ENCODE measurements at places on chromosomes 12 and 14.

DNA sequence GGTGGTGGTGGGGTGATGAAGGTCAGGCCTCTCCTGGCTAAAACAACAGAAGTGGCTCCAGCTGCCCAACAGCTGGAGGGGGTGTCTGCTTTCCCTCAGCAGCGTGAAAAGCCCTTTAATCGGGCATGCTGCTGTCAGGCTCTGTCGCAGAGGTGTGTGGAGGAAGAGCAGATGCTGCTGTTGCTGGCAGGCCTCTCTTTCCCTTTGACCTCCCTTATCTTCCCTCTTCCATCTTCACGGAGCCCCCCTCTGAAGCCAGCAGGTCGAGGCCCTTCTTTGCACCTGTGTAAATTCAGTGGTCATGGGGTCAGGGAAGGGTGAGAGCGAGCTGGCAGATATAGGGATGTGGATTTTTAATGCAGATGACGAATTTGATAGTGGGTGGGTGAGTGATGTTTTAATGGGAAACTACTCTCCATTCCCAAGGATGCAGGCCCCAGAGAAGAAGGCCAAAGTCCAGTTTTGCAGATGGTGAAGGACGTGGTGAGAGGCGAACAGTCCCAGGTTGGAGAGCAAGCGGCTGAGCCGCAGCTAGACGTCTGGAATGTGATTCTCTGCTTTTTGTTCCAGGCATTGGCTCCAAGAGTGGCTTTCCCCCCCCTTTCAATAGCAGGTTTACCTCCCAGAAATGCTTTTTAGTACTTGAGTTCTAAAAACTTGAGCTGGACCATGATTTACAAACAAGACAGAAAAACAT is 64.0 kb downstream of the SMOC1 start:
- DNase-seq, result no peak

GRCh38 chr12:23055004-23055403 is 430.0 kb downstream of the ETNK1 start:
- DNase-seq, result peak; percentile 54

DNA sequence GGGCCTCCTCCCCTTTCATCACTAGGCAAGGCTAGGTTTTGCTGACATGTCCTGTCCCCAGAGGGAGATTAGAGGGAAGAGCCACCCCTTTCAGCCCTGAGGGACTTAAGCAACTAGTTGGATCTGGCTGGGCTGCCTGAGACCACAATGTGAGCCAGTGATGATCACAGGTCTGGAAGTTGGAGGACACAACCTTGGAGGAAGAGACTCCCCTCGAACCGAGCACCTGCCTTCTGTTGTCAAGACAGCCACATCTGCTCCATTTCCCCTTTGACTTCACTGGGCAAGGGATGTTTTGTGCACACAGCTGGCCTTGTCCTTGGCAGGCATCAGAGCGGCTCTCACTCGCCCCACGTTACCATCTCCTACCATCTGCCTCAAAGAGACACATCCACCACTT is 31.4 kb downstream of the MVK start:
- DNase-seq, result no peak

DNA sequence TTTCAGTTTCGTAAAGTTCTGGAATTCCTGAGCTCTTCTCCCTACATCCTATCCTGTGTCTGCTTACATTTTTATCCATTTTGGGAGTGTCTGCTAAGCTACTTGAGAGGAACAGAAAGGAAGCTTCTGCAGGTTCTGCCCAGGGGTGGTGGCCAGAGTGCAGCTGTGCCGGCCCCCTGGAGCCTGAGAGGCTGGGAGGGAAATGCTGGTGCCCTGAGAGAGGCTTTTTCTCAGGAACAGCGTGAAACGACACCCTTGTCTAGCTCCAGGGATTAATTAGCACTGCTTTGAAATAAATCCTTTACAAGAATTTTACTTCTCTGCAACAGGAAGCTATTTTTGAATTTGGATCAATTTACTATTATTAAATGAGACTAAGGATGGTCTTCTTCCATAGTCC is 165.4 kb downstream of the SLC15A5 start:
- no peak for DNase-seq

GRCh38 chr12:123721245-123721644 is 9.1 kb downstream of the ATP6V0A2 start:
- DNase-seq, result no peak

DNA sequence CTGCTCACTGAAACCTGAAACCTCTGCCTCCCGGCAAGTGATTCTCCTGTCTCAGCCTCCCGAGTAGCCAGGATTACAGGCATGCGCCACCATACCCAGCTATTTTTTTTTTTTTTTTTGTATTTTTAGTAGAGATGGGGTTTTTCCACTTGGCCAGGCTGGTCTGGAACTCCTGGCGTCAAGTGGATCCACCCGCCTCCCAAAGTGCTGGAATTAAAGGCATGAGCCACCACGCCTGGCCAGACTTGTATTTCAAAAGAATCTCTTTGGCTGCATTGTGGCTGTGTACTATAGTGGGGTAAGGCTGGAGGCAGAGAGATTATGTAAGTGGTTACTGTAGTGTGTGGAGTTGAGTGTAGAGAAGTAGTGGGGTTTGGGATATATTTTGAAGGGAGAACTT is 35.1 kb downstream of the TRHDE start:
- no peak for DNase-seq

- DNase-seq, result no peak
Measured at GRCh38 chr12:130139567-130140421, 22.5 kb upstream of the FZD10 start.

DNA sequence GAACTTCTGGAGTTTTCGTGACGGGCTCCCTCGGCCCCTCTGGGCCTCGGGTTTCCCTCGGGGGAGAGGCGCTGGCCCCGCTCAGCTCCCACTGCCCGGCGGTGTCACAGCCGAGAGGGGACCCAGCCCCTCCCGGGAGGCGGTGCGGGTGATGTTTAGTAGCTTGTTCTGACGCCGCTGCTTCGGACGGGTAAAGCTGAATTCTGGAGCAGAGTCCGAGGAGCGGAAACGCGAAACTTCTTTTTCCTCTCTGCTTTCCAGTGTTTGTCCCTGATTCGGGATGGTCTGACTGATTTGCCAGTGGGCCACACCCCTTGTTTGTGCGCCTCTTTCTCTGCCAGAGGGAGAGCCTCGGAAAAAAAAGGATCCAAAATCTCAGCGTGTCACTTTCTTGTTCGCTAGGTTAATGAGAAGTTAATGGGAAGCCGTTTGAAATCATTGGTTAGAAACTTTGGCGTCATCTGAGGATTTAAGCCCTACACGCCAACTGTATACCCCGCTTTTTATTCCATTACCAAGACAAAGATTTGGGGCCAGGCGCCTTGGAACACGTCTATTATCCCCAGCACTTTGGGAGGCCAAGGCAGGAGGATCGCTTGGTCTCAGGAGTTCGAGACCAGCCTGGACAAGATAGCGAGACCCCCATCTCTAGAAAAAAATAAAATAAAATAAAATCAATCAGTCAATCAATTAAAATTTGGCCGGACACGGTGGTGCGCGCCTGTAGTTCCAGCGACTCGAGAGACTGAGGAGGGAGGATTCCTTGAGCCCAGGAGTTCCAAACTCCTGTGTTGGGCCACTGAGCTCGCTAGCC is 756 bp downstream of the TULP3 start:
- peak; percentile 56 for DNase-seq

DNA sequence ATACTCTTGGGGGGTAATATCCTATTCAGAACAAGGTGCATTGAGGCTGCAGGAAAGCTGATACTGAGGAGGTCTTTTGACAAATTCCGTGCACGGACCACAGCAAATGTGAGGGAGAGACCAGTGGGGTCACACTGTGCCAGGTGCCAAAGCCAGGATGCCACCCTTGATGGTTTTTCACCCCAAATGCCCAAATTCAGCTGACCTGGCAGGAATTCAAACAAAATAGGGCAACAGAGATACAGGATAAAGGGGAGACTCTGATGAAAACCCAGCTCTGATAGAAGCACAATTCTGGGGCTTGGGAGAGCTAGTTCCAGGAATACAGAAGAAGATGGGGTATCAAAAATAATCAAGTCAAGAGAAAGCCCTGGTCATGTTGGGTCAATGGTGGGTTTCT is 55.3 kb downstream of the SLC8A3 start:
- no peak for DNase-seq

GRCh38 chr12:111942557-111942956 is 70.4 kb downstream of the TMEM116 start:
- peak; percentile 74 for DNase-seq

- peak; percentile 48 for DNase-seq
Measured at GRCh38 chr12:13218641-13219040, 22.1 kb downstream of the EMP1 start.

DNA sequence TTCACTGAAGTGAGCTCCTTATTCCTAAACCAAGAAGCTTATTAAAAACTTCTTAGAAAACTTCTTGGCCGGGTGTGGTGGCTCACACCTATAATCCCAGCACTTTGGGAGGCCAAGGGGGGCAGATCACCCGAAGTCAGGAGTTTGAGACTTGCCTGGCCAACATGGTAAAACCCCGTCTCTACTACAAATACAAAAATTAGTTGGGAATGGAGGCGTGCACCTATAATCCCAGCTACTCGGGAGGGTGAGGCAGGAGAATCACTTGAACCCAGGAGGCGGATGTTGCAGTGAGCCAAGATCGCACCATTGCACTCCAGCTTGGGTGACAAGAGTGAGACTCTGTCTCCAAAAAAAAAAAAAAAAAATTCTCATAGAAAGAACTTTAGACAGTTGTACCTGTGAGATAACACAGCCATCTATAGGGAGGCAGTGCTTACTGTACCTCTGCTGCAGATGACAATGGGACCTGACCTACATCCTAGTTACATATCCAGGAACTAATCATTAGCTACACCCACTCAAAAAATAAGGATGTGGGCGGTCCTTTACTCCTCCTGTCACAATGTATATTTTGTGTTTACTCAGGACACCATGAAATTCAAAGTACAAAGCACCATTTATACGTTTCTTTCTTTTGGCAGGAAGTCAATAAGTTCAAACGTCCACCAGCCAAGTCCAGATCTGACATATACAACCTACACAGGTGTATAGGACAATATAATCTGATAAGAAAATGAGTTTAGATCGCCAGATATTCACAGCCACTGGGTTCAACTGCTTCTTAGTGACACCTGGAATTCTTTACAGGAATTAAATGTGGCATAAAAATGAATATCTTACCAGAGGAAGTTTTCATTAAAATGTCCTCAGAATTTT is 14.9 kb downstream of the STXBP6 start:
- no peak for DNase-seq

GRCh38 chr12:130116791-130117190 is 45.5 kb upstream of the FZD10 start:
- DNase-seq, result no peak

GRCh38 chr12:321606-322326 is 59.1 kb upstream of the SLC6A13 start:
- DNase-seq, result peak; percentile 1

DNA sequence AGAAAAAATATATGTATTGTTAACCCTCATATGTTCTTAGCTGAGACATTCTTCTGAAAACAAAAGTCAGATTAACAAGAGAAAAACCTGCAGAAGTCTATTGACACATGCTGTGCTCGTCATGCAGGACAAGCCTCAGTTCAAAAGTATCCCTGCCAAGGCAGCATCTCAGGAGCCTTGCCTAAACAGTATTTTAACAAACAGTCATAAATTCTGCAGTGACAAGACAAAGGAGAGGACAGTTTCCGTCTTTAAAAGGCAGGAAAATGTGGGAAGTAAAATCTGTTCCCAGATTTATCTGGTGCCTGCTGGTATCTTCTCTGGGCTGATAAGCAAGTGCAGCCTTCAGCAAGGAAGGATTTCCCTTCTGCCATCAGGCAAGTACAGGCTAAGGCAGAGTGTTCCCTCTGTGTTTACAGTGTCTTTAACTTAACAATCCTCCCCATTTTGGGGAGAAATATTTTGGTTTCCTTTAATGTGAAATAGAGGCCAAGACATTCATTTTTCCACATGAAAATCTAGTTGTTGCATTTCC is 480.2 kb upstream of the CCDC196 start:
- no peak for DNase-seq

DNA sequence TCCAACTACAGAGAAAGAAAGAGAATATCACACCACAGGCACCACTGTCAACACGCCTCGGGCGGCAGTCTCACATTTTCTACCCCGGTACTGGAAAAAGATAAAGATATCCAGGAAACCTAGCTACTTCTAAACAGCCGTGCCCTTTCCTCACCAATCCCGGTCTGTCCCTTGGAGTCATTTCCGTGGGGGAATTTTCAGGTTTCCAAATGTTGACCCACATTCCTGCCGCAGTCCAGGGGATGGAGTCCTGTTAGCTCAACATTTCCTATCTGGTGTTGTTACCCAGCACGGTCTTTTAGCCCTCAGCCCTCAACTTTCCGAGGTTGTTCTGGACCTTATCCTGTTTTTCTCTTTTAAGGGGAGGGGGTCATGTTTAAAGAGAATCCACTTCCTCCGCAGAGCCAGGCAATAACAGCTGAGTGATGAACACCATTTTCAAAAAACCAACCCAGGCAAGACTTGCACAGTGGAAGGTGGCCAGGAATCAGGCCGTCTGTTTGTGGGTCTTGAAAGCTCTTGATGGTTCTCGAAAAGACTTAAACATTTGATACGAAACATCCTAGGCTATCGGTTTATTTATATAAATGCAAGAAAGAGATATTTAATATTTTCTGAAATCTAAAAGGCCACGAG is 4.6 kb downstream of the SSH1 start:
- no peak for DNase-seq

DNA sequence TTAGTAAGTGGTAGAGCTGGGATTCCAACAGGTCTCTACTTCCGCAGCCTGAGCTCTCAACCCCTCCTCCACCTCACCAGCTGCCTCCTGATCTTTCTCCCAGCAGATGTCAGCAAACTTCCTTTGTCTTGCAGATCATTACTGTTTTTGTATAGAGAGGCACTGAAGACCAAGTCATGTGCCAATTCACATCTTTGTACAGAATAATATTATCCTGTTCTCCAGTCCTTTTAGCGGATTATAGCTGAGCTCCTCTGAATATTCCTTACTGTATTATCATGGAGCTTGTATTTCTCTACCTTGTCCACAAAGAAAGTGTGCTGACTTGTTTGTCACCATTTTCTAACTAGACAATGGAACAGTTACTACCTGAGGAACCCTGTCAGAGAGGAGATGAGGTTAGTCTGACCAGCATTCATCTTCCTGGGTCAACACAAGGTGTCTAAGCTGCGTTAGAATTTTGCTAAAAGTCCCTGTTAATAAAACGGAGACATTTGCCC is 142.3 kb upstream of the ARHGAP5 start:
- DNase-seq, result peak; percentile 76

DNA sequence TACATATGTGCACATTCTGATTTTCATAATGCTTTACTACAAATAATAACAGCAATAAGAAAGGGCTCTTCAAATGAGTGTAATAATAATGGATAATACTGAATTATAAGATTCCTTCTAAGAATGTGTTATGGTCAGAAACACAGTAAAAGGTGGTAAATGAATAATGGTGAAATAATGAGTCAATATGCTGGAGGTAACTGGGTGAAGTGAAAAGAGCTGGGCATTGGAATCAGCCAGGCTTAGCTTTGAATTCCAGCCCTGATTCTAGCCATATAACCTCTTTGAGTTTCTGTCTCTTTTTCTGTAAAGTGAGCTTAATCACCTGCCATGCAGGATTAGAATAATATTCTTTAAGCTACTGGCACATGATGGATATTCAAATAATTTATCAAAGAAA is 39.1 kb downstream of the PLEKHA5 start:
- DNase-seq, result no peak

- DNase-seq, result no peak
Measured at GRCh38 chr14:100620255-100621100, 33.3 kb upstream of the BEGAIN start.

All from mammary epithelial cell (primary cell).